ENCODE measurements at places on chromosomes 11 and 22.

GRCh38 chr11:9745411-9746211 is 81.7 kb downstream of the SWAP70 start:
- DNase-seq: no peak

DNA sequence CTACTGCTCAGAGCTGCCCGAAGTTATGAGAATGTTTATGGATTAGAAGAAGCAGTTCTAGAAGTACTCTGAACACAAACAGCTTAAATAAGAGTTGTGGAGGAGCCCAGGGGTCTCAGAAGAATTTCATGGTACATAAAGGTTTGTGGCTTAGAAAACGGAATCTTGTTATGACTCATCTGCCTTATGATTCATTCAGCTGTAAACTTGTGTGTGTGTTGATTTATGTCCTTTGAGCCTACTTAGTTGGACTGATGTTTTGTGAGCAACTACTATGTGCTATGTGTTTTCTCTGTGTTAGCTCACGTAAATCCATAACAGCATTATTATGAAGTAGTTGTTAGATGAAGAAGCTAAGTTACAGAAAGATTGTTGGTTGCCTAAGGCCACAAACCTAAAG is 203.7 kb downstream of the PGR start:
- peak; percentile 44 for DNase-seq

GRCh38 chr11:112878033-112878601 is 83.1 kb upstream of the NCAM1 start:
- DNase-seq: no peak

DNA sequence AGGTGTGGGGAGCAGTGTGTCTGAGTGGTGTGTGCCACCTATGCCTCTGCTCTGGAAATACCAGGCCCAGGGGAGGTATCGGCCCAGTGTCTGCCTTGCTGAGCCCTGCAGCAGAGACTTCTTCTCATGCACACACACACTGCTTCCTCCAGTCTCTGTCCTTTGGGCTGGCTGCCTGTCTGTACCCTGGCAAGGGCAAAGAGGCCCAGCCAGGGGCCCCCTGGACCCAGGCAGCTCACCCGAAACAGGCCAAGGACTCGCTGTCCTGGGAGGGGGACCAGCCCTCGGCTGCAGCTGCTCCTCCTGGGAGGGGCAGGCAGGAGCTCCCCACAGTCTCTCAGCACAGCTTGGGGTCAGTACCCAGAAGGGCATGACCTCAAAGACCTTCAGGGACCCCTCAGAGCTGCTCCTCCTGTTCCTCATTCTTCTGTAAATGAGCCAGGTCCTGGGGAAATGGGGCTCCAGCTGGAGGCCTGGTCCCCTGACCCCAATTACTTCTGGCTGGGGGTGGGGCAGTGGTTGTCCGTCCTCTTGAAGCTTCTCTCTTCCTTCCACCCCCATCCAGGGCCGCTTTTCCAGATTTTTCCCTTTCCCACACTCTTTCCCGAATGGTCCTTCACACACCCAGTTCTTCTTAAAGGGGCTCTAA is 24.5 kb upstream of the ALX4 start:
- DNase-seq: no peak

GRCh38 chr11:23732026-23732425 is 764.8 kb upstream of the LUZP2 start:
- DNase-seq: no peak

- no peak for DNase-seq
Measured at GRCh38 chr22:39530692-39531331, 1.7 kb downstream of the RPS19BP1 start.

GRCh38 chr11:62443390-62444235 is 24.8 kb downstream of the SCGB1A1 start:
- no peak for DNase-seq

- DNase-seq: no peak
Measured at GRCh38 chr11:16812274-16812673, 73.8 kb downstream of the C11orf58 start.

DNA sequence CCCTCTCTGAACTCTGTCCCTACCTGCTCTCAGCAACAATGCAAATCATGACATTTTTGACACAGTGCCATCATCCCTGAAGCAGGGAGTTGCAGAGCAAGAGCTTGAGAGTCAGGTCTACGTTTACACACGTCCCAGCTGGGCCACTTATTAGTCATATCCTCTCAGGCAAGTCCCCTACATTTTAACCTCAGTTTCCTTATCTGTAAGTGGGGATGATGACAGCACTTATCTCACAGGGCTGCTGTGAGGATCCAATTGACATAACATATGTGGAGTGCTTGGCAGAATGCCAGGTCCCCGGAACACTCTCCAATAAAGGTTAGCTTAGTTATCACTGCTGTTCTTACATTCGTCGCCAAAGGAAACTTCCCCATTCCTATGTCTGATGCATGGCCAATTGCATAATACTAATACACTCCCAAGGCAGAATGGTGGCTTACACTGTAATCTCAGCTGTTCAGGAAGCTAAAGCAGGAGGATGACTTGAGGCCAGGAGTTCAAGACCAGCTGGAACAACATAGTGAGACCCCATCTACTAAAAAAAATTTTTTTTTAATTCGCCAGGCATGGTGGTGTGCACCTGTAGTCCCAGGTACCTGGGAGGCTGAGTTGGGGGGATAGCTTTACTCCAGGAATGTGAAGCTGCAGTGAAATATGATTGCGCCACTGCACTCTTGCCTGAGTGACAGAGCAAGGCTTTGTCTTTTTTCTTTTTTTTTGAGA is 16.6 kb downstream of the ASCC2 start:
- DNase-seq: peak; percentile 7

DNA sequence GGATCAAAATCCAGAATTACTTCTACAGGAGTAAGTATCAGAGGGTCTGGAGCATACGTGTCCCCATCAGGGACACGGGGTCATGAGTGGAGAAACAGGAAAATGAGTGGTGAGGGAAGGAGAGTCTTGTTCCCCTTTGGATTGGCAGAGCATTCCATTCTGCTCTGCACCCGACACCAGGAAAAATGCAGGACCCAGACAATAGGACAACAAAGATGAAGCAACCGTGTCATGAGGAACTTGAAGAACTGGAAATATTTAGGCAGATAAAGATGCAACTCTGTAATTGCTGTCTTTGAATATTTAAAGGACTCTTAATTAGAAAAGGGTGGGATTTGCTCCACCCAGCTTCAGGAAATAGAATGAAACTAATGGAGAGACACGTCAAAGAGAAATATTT is 89.0 kb upstream of the BLID start:
- DNase-seq: no peak

- DNase-seq: no peak
Measured at GRCh38 chr11:72783144-72783905, 10.5 kb downstream of the STARD10 start.

DNA sequence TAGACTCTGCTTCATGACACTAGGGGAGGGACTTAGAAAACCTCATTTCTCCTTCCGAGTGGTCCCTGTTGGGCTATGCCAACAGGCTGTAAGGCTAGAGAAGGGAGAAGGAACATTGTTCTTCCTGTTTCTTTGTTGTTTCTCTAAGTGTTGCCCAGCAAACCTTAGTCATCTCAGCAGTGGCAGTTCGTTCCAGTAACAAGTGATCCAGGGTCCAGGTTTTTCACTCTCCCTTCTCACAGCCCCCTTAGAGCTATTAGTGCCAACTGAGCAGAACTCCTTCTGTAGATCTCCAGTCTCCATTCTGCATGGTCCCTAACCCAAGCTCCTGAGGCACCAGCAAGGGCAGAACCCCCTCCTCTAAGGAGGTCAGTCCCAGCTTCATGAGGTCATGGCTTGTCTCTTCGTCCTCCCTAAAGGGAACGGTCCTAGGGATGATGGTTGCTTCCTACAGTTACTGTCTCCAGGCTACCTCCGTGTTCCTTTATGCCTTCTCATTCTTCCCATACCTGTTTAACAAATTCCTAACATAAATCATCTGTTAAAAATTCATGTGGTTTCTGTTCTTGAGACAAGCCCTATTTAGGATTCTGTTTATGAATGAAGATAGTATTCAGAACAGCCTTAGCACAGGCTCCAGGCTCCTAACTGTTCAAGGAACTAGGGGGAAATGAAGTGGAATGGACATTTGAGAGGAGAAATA is 168.6 kb upstream of the UBASH3B start:
- no peak for DNase-seq

DNA sequence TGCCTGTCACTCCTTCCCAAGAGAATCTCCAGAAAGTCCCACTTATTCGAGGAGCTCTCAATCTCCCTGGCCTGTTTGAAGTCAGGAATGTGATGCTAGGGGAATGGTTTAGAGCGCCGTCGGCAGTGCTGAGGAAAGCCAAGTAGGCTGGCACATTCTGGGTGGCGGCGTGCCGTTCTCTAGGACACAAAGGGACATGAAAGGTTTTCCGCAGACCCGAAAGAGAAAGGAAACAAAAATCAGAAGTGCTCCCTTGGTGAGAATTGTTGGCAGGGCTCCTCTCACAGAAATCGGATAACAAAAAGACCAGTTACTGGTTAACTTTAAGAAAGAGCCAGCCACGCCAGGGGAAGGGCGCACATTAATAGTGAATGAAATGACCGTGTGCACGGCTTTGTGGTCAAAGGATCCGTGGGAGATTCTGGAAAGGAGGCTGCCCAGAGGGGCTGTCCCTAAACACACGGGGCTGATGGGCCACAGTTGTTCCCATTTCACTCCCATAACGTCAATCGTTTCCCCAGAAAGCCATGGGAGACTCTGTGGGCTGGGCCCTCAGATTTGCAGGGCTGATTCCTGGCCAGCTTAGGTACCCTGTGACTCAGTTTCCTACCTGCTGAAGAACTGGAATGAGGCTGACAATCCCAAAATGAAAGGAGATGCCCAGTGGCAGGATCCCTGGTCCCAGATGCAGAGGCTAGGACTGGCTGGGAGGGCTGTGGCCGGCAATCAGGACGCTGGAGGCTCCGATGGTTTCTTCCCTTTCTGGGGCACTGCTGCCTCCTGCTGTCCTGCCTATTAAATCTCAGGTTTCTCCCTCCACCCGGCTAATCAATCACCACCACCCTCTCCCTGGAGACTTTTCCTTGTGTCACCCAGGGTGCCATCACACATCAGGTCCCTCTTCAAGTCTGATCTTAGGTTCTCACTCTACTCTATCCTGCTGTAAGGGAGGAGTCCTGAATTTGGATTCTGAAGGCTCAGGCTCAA is 82.3 kb downstream of the RCN1 start:
- DNase-seq: peak; percentile 69

DNA sequence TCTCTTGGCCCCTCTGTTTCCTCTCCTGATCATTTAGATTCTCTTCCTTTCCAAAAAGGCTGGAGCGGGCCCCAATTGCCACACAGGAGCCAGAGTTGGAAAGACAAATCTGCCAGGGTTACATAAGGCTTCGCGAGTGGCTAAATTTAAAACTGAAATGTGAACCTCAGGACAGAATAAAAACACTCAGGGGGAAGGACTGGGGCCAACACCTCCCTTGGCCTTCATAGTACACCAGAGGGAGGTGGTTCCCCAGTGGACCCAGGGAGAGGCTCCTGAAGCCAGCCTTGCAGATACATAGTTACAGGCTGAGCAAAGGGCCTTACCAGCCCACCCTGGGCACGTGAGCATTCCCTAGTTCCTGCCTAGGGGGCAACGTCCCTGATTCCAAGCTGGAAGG is 150.1 kb downstream of the MN1 start:
- DNase-seq: no peak

GRCh38 chr11:110850846-110851245 is 138.6 kb upstream of the ARHGAP20 start:
- DNase-seq: peak; percentile 5

GRCh38 chr11:22869325-22869724 is 9.1 kb upstream of the CCDC179 start:
- no peak for DNase-seq

DNA sequence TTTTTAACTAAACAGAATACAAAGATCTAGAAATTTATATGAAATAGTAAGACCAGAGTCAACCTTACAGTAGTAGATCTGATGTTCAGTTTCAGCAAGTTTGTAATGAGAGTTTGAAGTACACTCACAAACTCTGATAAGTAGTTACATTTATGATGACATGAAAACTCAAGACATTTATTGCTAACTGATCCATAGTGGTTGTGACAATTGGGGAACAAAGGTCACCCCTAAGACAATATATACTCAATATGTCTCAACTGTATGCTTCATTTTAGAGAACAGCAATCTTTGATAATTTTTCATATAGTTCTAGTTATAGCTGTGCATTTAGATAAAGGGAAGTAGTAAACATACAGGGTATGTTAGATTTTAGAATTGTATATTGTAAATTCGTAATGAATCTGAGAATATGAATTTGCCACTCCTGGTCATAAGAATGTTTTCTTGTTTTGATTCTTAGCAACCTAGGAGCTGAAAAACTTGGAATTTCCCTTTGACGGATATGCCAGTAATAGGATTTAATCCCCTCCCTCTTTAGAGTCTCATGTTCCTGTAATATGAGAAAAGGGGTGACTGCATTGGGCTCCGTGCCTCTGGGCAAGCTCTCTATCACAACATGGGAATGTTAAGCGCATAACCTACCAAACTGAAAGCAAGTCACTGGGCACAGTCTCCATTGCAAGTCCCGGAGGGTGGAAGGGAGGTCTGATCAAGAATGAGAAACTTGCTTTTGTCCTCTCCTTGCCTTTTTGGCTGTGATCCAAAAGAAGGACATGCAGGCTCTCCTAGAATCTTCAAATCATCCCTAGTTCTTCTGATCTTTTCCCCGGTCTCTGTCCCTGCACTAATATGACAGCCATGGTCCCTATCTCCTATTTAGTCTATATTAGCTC is 11.4 kb downstream of the OR10D3 start:
- DNase-seq: no peak

GRCh38 chr11:123377355-123377754 is 52.7 kb upstream of the GRAMD1B start:
- no peak for DNase-seq

GRCh38 chr11:116678887-116679286 is 93.9 kb downstream of the BUD13 start:
- DNase-seq: no peak

GRCh38 chr11:68839911-68840641 is 1.6 kb downstream of the CPT1A start:
- peak; percentile 53 for DNase-seq

DNA sequence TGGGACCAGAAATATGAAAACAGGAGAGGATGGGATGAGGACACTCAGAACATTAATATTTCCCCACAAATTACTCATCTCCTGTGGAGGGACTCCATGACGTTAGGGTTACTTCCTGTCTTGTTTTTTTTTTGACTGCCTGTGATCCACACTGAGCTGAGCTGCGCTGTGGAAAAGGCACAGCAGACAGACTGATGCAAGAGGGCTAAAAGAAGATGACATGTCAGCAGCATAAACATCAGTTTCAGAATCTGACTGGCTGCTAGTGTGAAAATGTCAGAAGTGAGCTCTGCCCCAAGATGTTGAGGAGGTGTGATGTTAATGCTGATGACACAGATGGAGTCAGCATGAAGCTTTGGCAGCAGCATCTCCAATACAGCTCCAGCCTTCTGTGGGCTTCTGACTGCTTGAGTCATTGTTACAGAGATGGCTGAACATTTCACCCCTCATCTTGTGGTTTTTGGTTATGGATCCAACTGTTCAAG is 286.8 kb downstream of the BLID start:
- peak; percentile 33 for DNase-seq

GRCh38 chr11:79822766-79823165 is 381.9 kb upstream of the TENM4 start:
- no peak for DNase-seq

- DNase-seq: no peak
Measured at GRCh38 chr22:40525250-40525884, 111.2 kb downstream of the MRTFA start.

GRCh38 chr11:395866-396265 is 1.9 kb downstream of the PKP3 start:
- no peak for DNase-seq

Measured in SW480 (cell line).